NCI-H524 (cell line): ENCODE measurements at places on chromosomes 6 and 20.

- no peak for DNase-seq
Observed at GRCh38 chr6:42402184-42402583, 49.5 kb downstream of the TRERF1 start.

- DNase-seq = peak; percentile 41
Observed at GRCh38 chr6:88983532-88983931, 20.1 kb upstream of the RNGTT start.

DNA sequence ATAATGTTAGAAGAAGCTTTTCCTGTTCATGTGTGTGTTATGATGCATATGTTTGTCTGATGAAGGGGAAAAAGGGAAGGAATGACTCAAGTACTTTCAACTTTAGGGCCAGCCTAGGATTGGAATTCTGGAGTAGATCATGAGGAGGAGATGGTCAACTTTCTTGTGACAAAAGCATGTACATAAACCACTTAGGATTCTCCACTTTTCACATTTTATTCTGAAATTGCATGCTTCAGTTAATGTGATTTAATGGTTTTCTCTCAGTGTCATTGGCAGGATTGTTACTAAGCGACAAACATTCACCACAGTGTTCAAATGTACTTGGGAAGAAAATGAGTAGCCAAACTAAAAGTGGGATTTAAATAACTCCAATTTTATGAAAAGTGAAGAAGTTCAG lies 80.1 kb downstream of the UTRN start:
- no peak for DNase-seq

DNA sequence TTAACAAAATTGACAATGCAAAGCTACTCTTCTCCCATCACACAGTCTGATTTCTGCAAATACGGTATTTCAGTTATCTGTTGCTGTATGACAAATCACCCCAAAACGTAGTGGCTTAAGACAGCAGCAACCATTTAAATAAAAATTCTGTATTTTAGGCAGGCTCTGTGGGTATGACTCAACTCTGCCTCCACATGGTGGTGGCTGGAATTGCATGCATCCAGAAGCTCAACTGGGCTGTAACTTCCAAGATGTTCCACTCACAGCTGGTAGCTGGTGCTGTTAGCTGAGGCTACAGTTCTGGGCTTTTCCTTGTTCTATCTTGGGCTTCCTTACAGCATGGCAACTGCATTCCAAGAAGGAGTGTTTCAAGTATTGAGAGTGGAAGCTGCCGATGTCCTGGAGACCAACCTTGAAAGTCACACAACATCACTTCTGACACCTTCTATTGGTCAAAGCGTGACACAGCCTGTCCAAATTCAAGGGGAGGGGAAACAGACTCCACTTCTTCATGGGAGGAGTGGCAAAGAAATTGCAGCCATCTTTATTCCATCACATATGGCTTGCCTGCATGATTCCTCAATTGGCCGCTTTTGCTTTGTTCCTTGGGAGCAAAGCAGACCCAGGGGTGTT lies 39.7 kb upstream of the TULP1 start:
- DNase-seq = peak; percentile 19

DNA sequence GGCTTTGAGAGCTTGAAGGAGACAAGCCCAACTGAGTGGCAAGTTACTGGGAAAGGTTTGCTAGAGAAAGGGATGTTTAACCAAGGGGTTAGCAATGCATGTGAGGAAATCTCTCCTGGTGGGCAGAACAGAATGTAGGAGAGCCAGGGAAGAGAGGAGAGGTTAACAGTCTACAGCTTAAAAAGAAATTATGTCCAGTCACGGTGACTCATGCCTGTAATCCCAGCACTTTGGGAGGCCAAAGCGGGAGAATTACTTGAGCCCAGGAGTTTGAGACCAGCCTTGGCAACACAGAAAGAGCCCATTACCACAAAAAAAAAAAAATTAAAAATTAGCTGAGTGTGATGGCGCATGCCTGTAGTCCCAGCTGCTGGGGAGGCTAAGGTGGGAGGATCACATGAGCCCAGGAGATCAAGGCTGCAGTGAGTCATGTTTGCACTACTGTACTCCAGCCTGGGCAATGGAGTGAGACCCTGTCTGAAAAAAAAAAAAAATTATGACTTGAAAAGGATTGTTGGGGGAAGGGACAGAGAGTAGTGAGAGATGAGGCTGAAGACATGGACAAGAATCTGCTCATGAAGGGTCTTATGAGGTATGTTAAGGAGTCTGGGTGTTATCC lies 264.9 kb downstream of the TBC1D7 start:
- DNase-seq = no peak

DNA sequence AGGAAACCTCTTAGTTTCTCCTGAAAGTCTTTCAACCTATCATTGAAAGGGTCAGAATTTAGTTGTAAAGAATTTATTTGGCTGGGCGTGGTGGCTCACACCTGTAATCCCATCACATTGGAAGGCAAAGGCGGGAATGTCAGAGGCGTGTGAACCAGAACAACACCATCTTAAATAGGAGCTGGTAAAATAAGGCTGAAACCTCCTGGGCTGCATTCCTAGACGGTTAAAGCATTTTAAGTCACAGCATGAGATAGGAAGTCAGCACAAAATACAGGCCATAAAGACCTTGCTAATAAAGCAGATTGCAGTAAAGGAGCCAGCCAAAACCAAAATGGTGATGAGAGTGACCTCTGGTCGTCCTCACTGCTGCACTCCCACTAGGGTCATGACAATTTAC lies 29.6 kb downstream of the OR2B2 start:
- DNase-seq = no peak

DNA sequence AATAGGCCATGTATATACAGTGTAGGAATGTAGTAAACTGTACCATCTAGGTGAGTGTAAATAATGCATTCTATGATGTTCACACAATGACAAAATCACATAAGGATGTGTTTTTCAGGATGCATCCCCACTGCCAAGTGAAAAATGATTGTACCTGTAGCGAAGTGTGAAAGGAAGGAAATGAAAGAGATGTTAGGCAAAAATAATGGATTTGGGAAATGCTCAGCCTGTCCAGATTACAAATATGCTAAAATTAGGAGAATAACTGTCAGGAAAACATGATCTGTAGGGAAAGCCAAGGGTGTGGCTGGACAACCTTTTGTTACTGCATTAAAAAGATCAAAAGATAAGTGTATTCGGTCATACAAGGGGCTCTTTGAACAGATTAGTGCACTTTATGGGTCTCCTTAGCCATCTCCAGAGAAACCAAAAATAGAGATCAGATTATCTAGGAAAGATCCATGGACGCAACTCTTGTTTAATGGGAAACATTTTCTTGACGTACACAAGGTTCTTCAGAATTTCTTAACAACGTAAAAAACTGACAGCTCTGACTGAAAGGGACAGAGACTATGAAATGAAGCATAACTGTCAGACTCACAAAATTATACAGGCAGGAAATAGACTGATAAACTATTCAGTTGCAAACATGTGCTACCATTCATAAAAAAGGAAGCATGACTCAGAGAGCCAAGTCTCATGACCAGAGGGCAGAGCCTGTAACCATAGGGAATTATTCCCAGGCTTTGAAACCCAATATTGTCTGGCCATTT lies 253.6 kb upstream of the RAB32 start:
- DNase-seq = no peak

- no peak for DNase-seq
Observed at GRCh38 chr20:1809611-1810510, 85.3 kb upstream of the SIRPA start.

DNA sequence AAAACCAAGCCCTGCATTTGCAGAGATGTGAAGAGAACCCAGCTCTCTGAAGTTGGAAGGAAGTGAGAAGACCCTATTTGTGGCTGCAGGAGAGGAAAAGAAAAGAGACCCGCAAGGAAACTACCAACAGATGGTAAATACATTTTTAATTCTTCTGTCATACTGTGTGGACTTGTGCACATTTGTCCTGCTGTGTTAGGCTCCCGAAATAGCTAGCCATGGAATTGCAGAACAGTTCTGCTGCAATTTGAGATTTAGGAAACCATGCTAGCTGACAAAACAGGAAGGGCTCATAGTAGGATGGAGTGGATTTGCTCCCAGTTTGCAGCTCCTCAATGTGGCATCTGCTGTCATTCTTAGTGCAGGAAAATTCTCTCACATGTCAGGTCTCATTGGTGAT lies 12.1 kb upstream of the ATXN1 start:
- no peak for DNase-seq

DNA sequence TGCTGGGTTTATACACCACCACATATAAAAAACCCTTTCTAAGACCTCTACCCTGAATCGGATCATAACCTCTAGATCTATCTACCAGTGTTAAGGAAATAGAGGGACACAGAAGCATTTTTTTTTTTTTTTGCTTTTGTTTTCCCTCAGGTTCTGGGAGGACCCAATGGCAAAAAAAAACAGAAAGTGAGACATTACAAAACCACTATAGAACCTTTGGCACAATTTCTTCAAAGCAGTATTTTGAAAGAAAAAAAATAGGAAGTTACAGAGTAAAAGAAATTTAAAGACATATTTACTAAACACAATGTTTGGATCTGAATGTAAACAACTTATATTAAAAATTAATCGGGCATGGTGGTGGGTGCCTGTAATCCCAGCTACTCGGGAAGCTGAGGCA lies 1258.7 kb upstream of the GJE1 start:
- DNase-seq = no peak

- no peak for DNase-seq
Observed at GRCh38 chr6:148599967-148600426, 146.8 kb upstream of the UST start.

GRCh38 chr6:42128460-42129359 lies 13.7 kb downstream of the C6orf132 start:
- peak; percentile 57 for DNase-seq

DNA sequence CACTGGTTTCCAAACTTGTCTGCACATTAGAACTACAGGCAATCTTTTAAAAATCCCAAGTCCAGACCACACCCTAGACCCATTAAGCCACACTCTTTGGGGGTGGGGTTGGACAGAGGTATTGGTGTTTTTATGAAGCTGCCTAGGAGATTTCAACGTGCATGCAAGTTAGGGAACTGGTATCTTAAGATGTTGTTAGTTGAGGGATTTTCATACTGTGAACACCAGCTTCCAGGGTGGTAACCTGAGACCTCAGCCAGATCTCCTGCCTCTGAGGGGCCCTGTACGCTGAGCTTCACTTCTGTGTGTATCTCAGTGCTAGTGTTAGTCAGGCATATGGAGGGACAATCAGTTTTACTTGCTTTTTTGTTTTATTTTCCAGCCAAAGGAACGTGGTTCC lies 138.0 kb downstream of the UTRN start:
- peak; percentile 58 for DNase-seq

- DNase-seq = no peak
Observed at GRCh38 chr6:160378218-160378617, 30.0 kb downstream of the SLC22A3 start.

DNA sequence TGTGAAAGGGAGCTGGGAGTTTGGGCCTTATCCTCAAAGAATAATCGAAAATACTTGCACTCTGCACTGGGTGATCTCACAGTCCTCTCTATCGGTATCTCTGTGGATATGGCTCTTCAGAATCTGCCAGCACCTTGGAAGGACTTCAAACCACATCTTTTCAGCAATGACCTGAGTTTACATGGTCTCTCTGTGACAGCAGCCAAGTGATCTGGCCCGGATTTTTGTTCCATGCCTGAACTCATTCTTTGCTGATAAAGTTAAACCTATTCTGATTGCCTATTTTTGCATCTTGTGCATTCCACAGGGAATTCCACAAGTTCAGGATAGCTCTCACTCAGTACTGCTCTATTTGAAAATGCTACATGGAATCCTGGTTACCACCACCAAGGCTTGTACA lies 98.9 kb downstream of the HDGFL1 start:
- no peak for DNase-seq

DNA sequence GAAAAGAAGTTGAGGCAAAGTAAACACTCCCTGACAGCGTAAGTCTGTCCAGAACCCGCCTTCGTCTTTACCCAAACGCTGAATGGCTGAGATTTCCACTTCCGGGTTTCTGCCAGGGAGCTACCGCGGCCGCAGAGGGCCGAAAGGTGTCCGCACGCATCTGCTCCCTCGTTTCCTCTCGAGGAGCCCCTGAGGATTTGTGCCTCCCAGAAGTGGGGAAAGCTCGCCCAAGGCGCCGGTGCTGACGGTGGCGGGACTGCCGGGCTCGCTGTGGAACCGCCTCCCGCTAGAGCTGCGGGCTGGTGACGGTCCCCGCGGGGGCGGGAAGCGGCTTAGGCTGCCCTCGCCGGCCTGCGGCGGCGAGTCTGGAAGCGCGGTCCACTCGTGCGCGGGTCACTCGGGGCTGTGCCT lies 1760.2 kb upstream of the DEFB115 start:
- DNase-seq = peak; percentile 64

GRCh38 chr6:74735304-74735703 lies 470.5 kb downstream of the COL12A1 start:
- DNase-seq = no peak

DNA sequence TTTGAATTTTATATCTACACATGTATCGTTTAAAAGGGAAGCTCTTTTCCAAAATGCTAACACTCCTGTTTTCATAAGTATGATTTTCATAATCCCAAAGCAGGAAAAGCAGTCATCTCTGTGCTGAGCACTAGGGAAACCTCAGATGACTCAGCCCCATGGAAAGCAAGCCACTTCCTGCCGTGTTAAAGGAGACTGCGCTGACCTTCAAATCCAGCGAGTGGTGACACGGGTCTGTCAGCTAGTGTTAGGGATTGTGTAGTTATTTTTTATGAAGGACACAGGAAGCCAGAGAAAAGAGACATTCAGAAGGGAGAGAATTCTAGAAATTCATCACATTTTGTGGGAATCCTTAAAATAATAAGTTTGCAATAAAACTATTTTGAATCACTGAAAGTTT lies 57.0 kb upstream of the CD93 start:
- no peak for DNase-seq
